Fibroblast of skin of abdomen (primary cell): ENCODE measurements at places on chromosomes 4 and X.
A peak's percentile ranks its signal among the peaks of the same experiment; 100 is the strongest.

GRCh38 chr4:144174401-144175067, 34.0 kb upstream of the GYPA start:
- peak; percentile 62 for DNase-seq

GRCh38 chr4:57430726-57431125, 320.5 kb upstream of the IGFBP7 start:
- DNase-seq, result no peak

GRCh38 chr4:17941731-17942130, 79.8 kb downstream of the LCORL start:
- DNase-seq, result peak; percentile 37

DNA sequence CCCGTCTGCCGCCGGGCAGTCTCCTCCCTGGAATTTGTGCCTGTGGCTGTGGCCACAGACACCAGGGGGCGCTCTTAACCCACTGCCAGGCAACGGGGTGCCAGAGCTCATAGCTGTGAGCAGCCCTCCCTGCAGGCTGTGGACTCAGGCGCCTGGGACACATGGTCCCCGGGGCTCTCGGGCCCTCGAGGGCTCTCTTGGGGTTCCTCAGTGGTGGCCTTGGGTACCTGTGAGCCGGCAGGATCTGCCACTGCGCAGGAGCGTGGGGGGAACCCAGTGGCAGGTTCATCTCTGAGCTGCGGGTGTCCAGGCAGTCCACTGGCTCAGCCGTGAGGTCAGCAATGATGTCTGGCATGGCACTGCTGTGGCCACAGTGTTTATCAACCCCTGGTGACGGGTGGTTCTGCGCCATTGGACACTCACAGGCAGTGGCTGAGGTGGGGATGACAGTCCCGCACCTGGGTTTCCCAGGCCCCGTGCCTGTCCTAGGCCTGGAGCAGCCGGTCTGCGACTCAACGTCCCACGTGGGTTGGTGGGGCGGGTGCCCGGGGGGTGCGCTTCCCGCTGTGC, 37.2 kb downstream of the PCGF3 start:
- DNase-seq, result peak; percentile 46

DNA sequence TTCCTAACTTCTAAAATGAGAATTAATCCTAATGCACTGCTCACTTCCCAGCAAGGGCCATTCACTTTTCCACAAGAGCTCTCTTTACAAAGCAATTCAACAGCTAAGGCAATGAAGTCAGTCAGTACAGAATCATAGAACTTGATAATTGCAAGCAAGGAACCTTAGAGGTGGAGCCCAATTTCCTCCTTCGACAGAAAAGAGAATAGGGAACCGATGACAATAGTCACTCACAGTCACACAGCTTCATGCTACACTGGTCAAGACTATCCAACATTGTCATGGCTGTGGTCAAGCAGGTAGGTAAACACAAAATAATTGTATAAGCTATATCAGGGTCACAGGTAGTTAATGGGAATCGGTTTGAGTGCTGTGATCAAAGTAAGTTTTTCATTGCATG, 90.0 kb downstream of the ELOVL6 start:
- no peak for DNase-seq

- no peak for DNase-seq
Measured at GRCh38 chrX:52213276-52213675, 28.6 kb downstream of the MAGED4 start.

GRCh38 chr4:18669390-18669789, 647.8 kb upstream of the LCORL start:
- no peak for DNase-seq

- DNase-seq, result no peak
Measured at GRCh38 chr4:98564852-98565251, 93.6 kb downstream of the TSPAN5 start.

- DNase-seq, result peak; percentile 77
Measured at GRCh38 chr4:53916431-53916889, 147.9 kb downstream of the CHIC2 start.

- DNase-seq, result no peak
Measured at GRCh38 chr4:40502220-40502619, 127.4 kb downstream of the RBM47 start.

GRCh38 chr4:15913631-15913970, 24.9 kb downstream of the FGFBP1 start:
- DNase-seq, result peak; percentile 93
